ENCODE measurements at places on chromosomes 4 and X.

GRCh38 chrX:16138108-16138427 lies 14.7 kb downstream of the GRPR start:
- DNase-seq, result no peak

DNA sequence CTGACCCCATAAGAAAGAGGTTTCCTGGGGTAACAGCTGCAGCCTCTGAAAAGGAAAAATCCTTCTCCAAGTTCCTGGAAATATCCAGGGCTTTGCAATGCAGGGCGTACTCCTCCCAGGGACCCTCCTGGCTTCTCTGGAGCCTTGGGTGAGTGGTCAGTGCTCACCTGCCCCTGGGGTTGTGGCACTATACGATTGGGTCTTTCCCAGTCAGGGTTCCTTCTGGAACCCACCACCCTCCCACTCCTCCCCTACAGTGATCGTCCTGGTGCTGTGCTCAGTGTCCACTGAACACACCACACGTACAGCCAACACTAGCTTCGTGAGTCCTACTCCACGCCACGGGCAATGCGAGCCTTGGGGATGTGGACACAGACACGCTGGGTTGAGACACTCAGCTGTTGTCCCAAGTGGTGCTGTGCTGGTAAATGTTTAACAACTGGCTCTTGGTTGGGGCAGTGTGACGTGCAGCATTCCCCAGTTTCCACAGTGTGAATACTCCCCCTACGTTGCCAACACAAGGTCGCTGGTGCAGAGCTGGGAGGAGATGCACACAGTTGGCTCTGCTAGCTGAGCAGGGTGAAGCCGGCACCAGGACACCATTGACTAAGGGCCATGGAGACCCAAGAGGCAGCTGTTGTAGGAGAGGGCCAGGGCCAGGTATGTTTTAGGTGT lies 65.4 kb downstream of the HTRA3 start:
- DNase-seq, result peak; percentile 2

GRCh38 chr4:166197166-166197565 lies 324.1 kb downstream of the TLL1 start:
- no peak for DNase-seq

DNA sequence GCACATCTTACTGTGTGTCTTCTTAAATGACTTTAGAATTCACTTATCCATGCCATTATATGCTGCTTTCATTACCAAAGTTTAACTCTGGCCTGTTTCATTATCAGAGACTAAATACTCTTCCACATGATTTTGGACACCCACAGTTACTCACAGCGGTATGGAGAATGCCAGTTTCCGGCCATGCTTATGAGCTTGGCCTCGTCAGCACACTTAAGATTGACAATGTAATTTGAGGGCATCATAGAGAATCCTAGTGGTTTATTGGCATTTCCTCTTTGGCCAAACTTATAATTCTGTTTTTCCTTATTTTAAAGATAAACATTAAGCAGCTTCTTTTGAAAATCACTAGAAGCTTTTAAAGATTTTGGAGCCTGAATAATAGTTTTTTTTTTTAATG lies 104.5 kb downstream of the IRF2 start:
- DNase-seq, result no peak

DNA sequence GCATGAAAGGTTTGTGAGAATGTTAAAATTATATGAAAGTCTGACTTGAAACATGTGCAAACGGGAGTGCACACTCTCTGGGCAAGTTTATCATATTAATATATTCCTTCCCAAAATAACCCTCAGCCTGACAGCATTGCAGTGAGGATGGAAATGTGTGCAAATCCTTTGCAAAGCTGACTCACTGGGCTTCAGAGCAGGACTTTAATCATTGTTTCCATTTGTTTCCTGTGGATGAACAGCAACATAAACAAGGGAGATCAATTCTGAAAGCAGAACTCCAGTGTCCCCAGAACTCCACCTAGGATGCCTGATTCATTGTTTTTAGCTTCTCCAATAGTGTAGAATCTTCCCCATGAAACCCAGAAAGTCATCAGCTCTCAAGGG lies 32.9 kb downstream of the SLC2A9 start:
- no peak for DNase-seq

GRCh38 chr4:187084701-187085100 lies 361.0 kb upstream of the FAT1 start:
- DNase-seq, result no peak

- DNase-seq, result no peak
These were observed 68.3 kb upstream of the DDX3X start for GRCh38 chrX:41265615-41266014.

- DNase-seq, result no peak
These were observed 1297.7 kb downstream of the C4orf33 start for GRCh38 chr4:130393642-130394041.

DNA sequence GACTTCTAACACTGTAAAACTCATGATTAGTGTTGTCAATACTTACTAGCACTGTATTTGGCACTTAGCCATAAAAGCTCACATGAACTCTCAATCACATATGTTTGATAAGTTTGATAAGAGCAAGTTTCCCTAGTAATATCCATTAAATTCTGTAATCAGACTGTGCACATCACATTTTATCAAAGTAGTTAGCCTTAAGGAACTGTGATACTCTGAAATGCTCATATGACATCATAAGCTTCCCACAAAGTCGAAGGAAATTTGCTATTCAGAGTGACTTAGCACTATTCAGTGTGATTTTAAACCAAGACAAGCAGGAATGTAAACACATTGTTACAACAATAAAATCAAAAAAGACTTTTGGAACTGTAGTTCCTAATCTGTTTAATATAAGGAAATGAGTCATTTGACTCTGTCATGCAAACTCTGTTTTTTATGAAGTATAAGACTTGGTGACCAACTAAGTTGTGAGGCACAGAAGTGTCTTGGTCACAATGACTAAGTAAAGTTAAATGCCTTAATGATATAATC lies 6.7 kb downstream of the SLC7A11 start:
- DNase-seq, result no peak

DNA sequence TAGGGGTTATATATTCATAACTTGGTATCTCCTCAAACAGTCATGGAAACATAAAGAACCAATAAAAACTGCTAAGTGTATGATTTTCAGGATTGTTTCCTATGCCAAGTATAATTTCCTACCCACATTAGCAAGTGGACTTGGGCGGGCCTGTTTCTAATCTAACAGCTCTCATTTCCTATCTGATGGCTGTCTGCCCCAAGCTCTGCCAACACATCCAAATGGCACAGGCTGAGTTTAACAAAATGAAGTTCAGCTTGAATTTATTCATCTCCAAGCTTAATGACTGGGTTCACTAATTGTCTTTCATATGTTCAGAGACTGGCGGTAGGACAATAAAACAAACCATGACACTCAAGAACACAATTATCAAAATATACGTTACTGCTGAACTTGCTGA lies 55.5 kb upstream of the S100G start:
- no peak for DNase-seq

DNA sequence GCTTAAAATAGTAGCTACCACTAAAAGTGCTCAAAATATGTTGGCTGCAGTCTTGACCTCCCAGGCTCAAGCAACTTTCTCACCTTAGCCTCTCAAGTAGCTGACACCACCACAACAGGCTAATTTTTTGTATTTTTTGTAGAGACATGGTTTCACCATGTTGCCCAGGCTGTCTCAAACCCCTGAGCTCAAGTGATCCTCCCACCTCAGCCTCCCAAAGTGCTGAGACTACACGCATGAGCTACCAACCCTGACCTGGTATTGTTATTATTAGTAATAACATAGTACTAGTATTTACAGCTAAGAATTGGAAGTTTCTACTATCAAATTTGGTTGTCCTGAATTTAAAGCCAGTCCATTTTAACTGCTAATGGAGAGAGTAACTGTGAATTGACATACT lies 18.0 kb downstream of the STAP1 start:
- no peak for DNase-seq

DNA sequence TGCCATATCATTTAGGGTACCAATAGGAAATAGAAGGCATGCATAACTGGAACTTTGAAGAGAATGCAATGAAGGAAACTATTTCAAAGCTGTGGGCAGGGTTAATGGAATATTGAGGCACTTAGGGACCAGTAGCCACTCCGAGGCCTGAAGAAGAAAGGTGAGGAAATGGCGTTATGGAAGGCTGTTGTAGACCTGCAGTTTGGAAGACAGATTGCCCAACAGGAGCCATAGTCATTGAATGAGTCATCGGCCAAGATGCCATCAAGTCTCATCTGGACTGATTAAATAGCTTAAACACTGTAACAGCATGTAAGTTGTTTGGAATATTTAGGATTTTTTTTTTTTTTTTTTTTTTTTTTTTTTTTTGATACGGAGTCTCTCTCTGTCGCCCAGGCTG lies 11.6 kb downstream of the CXCL13 start:
- DNase-seq, result no peak

- DNase-seq, result no peak
These were observed 4.7 kb upstream of the TSPYL2 start for GRCh38 chrX:53077207-53078197.

- DNase-seq, result no peak
These were observed 41.3 kb downstream of the C4orf50 start for GRCh38 chr4:5976921-5977320.

- no peak for DNase-seq
These were observed 221.7 kb downstream of the RBMX2 start for GRCh38 chrX:130623518-130623917.

DNA sequence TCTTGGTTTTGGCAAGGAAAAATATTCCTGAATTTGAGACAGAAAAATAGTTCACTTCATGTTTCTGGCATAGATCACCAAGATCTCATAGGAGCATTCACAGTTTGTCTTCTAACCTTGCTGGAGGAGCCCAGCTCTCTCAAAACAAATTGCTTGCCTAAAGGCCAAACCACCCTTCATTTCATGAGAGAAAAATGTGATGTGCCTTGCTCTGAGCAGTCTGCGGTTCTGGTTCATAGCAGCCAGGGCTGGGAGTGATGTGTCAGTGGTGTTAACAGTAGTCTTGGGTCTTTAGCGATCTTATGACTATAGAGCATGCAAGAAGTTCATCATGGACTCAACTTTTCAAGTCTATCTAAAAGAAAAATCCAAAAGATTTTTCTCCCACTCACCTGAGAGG lies 183.3 kb downstream of the DCLK2 start:
- no peak for DNase-seq

- DNase-seq, result no peak
These were observed 1.9 kb downstream of the NALF2 start for GRCh38 chrX:69505772-69506616.

- no peak for DNase-seq
These were observed 53.4 kb downstream of the PPEF2 start for GRCh38 chr4:75848891-75849290.

- DNase-seq, result no peak
These were observed 1953.0 kb upstream of the IGFBP7 start for GRCh38 chr4:59063015-59063720.

DNA sequence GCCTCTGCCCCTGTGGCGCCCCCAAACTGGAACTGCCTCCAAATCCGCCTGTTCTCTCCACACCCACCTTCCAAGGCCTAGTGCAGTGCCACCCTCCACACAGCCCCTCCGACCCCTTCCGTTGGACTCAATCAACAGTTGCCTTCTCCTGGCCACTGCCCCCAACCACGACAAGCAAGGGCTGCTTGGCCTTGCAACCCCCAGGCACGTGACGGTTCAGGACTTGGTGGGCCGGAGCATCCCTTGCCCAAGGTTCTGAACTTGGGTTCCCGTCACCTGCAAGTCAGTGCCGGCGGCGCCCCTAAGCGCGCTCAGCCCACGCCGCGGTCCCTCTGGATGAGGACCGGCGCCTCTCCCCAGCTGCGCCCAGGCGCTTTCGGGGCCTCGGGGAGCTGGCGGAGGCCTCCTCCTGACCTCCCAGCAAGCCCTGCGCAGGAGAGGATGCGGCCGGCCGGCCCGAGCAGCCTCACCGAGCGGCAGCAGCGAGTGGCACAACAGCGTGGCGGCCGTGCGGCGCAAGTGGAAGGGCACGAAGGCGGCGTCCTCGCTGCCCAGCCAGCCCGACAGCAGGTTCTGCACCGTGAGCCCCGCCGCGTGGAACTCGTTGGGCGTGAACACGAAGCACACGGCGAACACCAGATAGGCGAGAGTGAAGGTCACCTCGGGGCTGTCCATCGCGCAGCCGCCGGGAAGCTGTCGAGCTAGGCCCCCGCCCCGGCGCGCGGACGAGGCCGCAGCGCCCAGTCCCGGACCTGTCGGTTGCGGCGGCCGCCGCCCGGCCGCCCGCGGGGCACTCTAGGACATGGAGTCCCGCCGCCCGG lies 750 bp downstream of the TMEM129 start:
- DNase-seq, result no peak

GRCh38 chr4:52017814-52018213 lies 2.3 kb downstream of the LRRC66 start:
- DNase-seq, result no peak

DNA sequence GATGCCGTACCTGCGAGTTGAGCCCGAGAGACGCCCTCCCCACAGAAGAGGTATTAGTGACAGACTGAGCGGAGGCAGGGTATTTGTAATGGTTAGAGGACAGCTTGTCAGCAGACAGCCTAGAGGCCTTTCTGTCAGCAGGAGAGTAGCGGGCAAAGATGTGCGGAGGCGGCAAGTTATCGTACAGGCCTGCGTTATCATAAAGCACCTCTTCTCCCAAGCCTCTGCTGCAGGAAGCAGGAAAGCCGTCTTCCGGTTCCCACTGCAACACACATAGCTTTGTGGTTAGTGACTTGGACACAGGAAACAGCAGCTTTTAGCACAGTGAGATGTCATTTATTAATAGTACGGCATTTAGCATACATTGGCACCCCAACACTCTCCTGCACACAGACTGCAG lies 158.3 kb downstream of the AFAP1 start:
- DNase-seq, result no peak

- no peak for DNase-seq
These were observed 17.2 kb downstream of the ATRX start for GRCh38 chrX:77768787-77769186.

GRCh38 chr4:124219389-124219788 lies 493.1 kb downstream of the ANKRD50 start:
- DNase-seq, result no peak

GRCh38 chrX:109936114-109936513 lies 66.8 kb upstream of the TMEM164 start:
- DNase-seq, result no peak

GRCh38 chr4:41644288-41644914 lies 104.1 kb downstream of the PHOX2B start:
- DNase-seq, result peak; percentile 89

GRCh38 chr4:87258677-87259076 lies 38.3 kb upstream of the KLHL8 start:
- no peak for DNase-seq

DNA sequence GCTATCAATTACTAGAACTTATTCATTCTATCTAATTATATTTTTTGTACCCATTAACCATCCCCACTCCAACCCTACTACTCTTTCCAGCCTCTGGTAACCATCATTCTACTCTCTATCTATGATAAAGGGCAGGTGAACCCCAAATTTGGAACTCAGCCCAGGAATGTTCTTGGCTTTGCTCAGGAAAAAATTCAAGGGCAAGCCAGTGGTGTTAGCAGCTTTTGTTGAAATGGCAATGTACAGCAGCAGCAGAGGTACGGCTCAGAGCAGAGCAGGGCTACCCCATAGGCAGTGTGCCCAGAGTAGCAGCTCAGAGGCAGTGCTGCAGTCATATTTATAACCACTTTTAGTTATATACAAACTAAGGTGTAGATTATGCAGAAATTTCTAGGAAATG lies 138.2 kb downstream of the RNF150 start:
- DNase-seq, result no peak

- DNase-seq, result no peak
These were observed 4.9 kb upstream of the CTBP1 start for GRCh38 chr4:1253831-1254230.

All from WERI-Rb-1 (cell line).